ENCODE measurements at places on chromosomes 3 and 15.

DNA sequence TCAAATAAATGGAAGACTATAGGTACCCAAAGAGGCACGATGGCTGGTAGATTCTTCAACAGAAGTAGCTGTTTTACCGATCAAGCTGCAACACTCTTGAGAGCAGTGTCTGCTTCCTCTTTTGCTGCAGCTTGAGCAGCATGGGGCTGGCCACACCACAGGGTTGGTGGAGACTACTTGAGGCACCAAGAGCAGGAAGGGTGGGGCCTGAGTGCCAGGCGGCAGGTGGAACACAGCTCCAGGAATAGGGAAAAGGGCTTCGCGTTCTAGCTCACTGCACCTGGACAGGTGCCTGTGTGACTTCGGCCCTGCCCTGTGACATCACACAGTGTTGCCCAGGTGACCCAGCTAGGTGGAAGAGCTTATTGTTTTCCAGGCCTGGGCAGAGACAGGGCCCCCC, at the start of gene CCDC33:
Gene CCDC33 (plus strand): TSS at position 365 of the 400 bp plus-strand sequence. CDS start 394 bp downstream, outside the sequence.
- DNase-seq, result peak; percentile 89

GRCh38 chr3:39278616-39278935, 1.3 kb downstream of the CX3CR1 start:
- no peak for DNase-seq

- no peak for DNase-seq
Observed at GRCh38 chr3:149600634-149601033, 57.2 kb downstream of the WWTR1 start.

- DNase-seq, result peak; percentile 6
Observed at GRCh38 chr3:107710851-107711250, 188.1 kb downstream of the BBX start.

DNA sequence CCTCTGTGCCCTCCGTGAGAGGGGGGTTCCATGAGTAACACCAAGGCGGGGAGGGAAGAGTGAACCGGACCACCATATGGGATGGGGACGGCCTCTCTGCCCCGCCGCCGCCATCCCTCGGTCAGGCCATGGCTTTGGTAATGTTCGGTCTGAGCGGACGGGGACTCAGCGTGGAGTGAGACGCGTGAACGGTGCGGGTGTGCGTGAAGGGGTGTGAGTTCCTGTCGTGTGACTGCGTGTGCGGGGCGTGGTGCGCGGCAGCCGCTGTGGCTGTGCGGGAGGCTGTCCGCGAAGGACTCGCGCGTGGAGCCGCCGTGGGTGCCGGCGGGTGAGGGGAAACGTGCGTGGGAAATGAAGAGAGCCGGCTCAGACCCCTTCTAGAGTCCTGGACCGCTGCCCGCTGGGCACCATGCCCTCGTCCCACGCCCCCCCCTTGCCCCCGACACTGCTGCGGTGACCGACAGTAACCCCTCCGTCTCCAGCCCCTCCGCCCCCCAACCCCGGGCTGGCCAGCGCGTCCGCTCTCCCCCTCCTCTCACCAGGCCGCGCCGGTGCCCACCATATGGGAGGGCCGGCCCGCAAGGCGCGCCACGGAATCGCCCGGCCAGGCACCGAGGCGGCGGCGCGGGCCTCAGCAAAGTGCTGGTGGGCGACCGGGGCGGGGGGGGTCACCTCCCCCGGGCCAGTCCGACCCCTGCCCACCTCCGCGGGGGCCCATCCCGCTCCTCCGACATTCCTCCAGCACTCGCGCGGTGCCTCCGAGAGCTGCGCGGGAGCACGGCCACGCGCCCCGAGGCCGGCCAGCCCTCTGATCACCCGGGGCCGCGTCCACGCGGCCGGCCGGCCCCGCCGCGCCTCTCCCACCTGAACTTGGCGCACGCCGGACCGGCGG, 589 bp downstream of the KLF15 start:
- DNase-seq, result no peak

DNA sequence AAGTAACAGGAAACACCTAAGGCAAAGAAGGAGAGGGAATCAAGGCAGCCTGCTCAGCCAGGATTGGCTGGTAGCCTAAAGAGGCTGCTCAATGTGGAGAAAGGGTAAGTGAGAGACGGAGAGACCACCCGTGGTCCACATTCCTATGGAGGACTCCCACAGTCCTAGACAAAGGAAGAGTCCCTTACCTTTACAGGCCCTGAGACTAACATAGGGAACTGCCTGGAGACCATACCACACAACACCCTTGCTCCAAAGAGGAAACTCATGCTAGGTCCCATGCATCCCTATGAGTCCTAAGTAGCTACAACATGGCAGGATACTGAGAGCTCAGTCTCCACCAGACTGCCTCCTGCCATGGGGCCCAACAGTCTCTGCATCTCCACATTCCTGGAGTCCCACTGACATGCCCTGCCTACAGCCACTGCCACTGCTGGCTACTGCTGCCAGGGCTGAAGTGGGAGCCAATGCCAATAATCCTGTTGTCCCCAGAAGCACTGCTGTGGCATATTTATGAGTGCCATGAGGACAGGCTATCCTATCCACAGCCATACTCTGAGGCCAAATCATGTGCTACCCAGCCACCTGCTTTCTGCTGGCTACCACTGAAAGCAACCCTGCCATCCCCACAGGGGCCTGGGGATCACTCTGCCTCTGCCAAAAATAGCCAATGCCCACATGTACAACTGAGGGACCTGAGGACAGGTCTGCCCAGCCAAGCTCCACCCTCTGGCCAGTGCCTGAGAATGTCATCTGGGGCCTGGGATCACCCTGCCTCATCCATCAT, 45.0 kb downstream of the COPS2 start:
- DNase-seq, result no peak

GRCh38 chr15:70650567-70651302, 112.6 kb downstream of the UACA start:
- no peak for DNase-seq

- DNase-seq, result no peak
Observed at GRCh38 chr3:113873814-113874526, 35.4 kb downstream of the GRAMD1C start.

- peak; percentile 16 for DNase-seq
Observed at GRCh38 chr3:163785693-163786092, 1292.6 kb downstream of the SI start.

DNA sequence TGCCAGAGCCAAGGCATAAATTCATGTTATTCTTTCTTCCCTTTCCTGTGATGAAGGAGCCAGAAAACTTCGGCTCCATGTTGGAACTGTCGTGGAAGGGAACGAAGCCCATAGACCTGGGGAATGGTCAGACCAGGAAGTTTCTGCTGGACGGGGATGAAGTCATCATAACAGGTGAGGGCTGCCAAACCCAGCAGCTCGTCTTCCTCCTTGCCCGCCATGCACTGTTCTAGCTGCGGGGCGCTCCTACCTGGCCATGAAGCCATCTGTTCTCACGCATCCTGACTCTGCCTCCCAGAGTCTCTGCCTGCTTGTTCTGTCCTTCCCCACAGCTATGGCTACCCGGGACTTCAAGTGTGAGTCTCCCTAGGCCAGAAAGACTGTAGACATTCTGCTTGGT, 28.2 kb downstream of the FAH start:
- DNase-seq, result no peak

GRCh38 chr3:4228295-4228694, 74.9 kb upstream of the SETMAR start:
- DNase-seq, result no peak

GRCh38 chr3:5437783-5438323, 250.3 kb downstream of the EDEM1 start:
- no peak for DNase-seq

DNA sequence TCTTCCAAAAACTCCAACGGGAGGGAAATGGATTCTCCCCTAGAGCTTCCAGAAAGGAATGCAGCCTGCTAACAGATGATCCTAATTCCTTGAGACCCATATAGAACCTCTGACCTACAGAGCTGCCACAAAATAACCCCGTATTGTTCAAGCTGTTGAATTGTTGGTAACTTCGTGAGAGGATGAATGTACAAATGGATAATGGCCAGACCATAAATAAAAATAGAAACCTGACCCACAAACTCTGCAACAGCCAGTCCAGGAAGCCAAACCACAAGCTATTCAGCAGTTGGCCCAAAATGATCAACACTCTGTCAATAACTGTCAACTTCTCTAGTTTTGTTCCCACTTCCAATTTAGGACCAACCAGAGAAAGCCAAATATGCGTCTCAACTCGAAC, 414.0 kb upstream of the ZNF717 start:
- DNase-seq, result no peak

GRCh38 chr3:27485866-27486265, 1.7 kb upstream of the SLC4A7 start:
- DNase-seq, result no peak

- DNase-seq, result no peak
Observed at GRCh38 chr3:55519019-55519418, 31.9 kb upstream of the WNT5A start.

DNA sequence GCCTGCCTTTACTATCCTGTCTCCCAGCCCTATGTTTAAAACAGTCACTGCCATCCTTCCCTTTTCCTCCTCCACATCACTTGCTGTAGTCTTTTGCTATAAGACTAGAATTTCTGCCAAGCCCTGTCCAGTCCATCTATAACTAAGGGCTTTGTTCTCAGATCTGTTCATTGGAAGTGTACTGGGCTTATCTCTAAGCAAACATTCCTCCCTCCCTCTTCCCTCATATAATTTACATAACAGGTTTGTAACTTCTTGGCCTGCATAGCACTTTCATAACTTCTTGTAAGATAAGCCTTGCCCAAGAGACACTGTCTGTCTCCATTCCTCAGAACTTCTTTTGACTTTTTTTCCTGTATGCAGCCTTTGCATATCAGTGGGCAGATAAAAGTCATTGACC, 16.7 kb downstream of the TPRG1 start:
- no peak for DNase-seq

GRCh38 chr3:158369279-158369678, 201.7 kb upstream of the MLF1 start:
- no peak for DNase-seq

GRCh38 chr3:6821411-6821810, 39.5 kb upstream of the GRM7 start:
- no peak for DNase-seq
